ENCODE measurements at places on chromosomes 6 and 20. TPM values are rescaled to one million over a fixed set of nuclear protein-coding genes. Genes with fewer than 3 reads are reported as not detected.

DNA sequence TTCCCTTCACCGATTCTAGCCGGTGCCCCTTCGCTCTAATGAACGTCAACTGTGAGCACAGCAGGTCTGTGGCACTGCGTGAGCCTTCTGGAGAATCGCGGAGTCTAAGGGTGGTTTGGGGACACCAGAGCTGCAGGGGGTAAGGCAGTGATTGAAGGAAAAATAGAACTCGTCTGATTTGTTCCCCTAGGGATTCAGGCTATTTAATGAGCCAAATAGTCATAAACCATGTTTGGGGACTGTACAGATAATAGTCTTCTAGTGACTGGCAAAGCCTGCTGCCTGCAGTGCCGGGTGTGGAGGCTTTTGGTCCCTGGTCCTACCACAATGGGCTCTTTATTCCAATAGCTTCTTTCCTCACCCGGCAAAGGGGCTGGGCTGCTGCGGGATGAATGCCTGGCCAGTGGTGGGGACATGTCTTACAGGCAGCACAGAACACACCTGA is 11.1 kb upstream of the NTSR1 start:
- no peak overlapping the region for H3K27ac ChIP-seq
- H3K4me3 ChIP-seq, result no peak overlapping the region
- peaks cover 11% of the 10 kb centered on the region for H3K27me3 ChIP-seq
- no peak for DNase-seq
- H3K36me3 ChIP-seq, result no peaks in the 10 kb centered on the region

GRCh38 chr20:48171626-48172356 is 386.5 kb upstream of the SULF2 start:
- H3K27ac ChIP-seq, result no peak overlapping the region
- H3K4me1 ChIP-seq, result no peaks in the 10 kb centered on the region
- H3K36me3 ChIP-seq, result no peaks in the 10 kb centered on the region
- no peaks in the 10 kb centered on the region for H3K27me3 ChIP-seq

GRCh38 chr6:62357835-62358234 is 71.8 kb upstream of the KHDRBS2 start:
- H3K4me3 ChIP-seq, result no peak overlapping the region
- no peak overlapping the region for H3K27ac ChIP-seq
- H3K4me1 ChIP-seq, result no peaks in the 10 kb centered on the region
- no peaks in the 10 kb centered on the region for H3K27me3 ChIP-seq
- DNase-seq, result no peak

DNA sequence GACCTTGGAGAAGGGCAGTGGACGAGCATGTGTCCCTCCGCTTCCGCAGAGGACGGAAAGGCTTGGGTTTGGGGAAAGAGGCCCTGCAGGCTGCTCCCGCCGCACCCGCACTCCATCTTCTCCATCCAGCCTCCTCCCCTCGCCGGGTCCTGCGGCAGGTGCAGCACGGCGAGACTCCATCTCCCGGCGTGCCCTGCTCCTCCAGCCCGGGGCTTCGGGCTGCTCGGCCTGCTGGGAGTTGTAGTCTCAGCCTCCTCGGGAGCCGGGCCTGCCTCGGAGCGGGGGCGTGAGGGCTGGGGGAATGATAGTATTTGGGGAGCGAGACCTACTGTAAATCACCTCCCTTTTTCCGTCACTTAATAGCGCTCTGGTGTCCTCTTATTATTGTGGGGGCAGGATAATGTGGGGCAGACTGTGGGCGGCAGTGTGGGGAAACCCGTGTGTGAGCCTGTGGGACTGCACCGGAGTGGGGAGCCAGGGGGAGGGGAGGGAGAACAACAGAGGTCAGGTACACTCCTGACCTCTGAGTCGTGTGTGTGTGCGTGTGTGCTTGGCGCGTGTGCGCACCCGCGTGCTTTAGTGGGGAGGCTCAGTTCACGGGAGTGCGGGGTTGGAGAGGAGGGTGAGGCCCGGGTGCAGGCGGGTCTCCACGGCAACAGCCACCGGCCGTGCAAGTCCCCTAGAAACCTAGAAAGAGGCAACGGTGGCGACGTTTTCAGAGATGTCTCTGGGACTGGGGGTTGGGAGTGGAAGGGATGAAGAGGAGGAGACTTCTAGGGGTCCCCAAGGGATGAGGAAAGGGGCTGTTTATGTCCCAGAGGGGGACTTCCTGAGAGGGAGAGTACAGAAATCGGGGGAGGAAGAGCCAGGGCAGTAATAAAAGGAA is 4.1 kb downstream of the TTBK1 start:
- peak overlapping the region; percentile 70 for H3K4me3 ChIP-seq
- peak overlapping the region; percentile 73 for H3K27ac ChIP-seq
- H3K27me3 ChIP-seq, result peaks cover 32% of the 10 kb centered on the region
- peaks cover 31% of the 10 kb centered on the region for H3K4me1 ChIP-seq
- H3K36me3 ChIP-seq, result no peaks in the 10 kb centered on the region

GRCh38 chr6:150313781-150314180 is 55.0 kb upstream of the IYD start:
- no peak overlapping the region for H3K27ac ChIP-seq
- H3K27me3 ChIP-seq, result peaks cover 5% of the 10 kb centered on the region

- H3K27ac ChIP-seq, result peak overlapping the region; percentile 6
- H3K4me3 ChIP-seq, result no peak overlapping the region
- no peak for DNase-seq
- H3K4me1 ChIP-seq, result peaks cover 28% of the 10 kb centered on the region
Measured at GRCh38 chr6:70684794-70685493, 17.3 kb downstream of the SMAP1 start.

- H3K4me1 ChIP-seq, result peaks cover 30% of the 10 kb centered on the region
- peaks cover 21% of the 10 kb centered on the region for H3K36me3 ChIP-seq
- no peaks in the 10 kb centered on the region for H3K27me3 ChIP-seq
- H3K27ac ChIP-seq, result no peak overlapping the region
- H3K4me3 ChIP-seq, result no peak overlapping the region
Measured at GRCh38 chr6:347232-347631, 44.3 kb upstream of the IRF4 start.

GRCh38 chr6:2782825-2783187 is 17.6 kb downstream of the WRNIP1 start:
- DNase-seq, result no peak
- H3K4me1 ChIP-seq, result peaks cover 4% of the 10 kb centered on the region
- no peak overlapping the region for H3K4me3 ChIP-seq
- H3K27me3 ChIP-seq, result no peaks in the 10 kb centered on the region
- H3K36me3 ChIP-seq, result peaks cover 44% of the 10 kb centered on the region

FOXS1 gene
- total RNA-seq, result not detected

CYP39A1 gene
- total RNA-seq, result not detected

TRIM15 gene
- not detected for total RNA-seq

DNA sequence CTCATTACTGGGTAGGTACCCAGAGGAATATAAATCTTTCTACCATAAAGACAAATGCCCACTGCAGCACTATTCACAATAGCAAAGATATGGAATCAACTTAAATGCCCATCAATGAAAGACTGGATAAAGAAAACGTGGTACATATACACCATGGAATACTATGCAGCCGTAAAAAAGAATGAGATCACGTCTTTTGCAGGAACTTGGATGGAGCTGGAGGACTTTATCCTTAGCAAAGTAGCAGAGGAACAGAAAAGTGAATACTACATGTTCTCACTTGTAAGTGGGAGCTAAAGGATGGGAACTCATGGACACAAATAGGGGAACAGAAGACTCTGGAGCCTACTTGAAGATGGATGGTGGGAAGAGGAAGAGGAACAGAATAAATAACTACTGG is 119.7 kb downstream of the EPHA7 start:
- no peaks in the 10 kb centered on the region for H3K27me3 ChIP-seq
- no peak for DNase-seq
- no peaks in the 10 kb centered on the region for H3K36me3 ChIP-seq
- H3K4me1 ChIP-seq, result no peaks in the 10 kb centered on the region
- H3K4me3 ChIP-seq, result no peak overlapping the region
- H3K27ac ChIP-seq, result no peak overlapping the region

- peaks cover 46% of the 10 kb centered on the region for H3K4me1 ChIP-seq
- peak; percentile 73 for DNase-seq
- H3K4me3 ChIP-seq, result peak overlapping the region; percentile 87
- H3K27me3 ChIP-seq, result peaks cover 2% of the 10 kb centered on the region
- H3K27ac ChIP-seq, result peak overlapping the region; percentile 91
Measured at GRCh38 chr20:461254-462198, 807 bp downstream of the TBC1D20 start.

- no peaks in the 10 kb centered on the region for H3K4me1 ChIP-seq
- no peak overlapping the region for H3K4me3 ChIP-seq
- no peak overlapping the region for H3K27ac ChIP-seq
- no peaks in the 10 kb centered on the region for H3K36me3 ChIP-seq
- no peaks in the 10 kb centered on the region for H3K27me3 ChIP-seq
- DNase-seq, result no peak
Measured at GRCh38 chr6:98627129-98627775, 207.1 kb upstream of the POU3F2 start.

ZNF391 gene
- 1.1 TPM for total RNA-seq

DNA sequence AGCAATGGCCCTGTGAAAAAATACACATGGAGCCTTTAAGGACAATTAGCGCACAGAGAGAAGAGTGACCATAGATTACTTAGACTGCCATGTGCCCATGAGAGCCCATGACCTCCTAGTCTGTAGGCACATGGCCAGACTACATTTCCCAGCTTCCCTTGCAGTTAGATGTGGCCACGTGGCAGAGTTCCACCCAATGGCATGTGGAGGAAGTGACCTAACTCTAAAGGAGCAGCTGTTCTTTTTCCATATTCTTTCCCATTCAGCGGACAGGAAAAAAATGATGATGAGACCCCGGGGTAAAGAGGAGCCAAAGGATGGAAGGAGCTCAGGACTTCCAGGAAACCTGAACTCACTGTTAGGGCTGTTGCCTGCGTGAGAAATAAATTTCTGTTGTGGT is 116.6 kb downstream of the CBLN4 start:
- no peak for DNase-seq
- no peak overlapping the region for H3K27ac ChIP-seq
- no peaks in the 10 kb centered on the region for H3K4me1 ChIP-seq
- H3K27me3 ChIP-seq, result no peaks in the 10 kb centered on the region

- DNase-seq, result no peak
- H3K4me1 ChIP-seq, result no peaks in the 10 kb centered on the region
- no peak overlapping the region for H3K4me3 ChIP-seq
- H3K27me3 ChIP-seq, result peaks cover 5% of the 10 kb centered on the region
- no peaks in the 10 kb centered on the region for H3K36me3 ChIP-seq
Measured at GRCh38 chr6:47147175-47147727, 105.1 kb upstream of the ADGRF1 start.
